Naive B cell (primary cell): ENCODE measurements at places on chromosomes 1 and 21.

- DNase-seq: peak; percentile 38
These were observed at the start of gene NTNG1 for GRCh38 chr1:107140703-107141490. Gene NTNG1, plus strand, starts transcription at chr1:107141039.

DNA sequence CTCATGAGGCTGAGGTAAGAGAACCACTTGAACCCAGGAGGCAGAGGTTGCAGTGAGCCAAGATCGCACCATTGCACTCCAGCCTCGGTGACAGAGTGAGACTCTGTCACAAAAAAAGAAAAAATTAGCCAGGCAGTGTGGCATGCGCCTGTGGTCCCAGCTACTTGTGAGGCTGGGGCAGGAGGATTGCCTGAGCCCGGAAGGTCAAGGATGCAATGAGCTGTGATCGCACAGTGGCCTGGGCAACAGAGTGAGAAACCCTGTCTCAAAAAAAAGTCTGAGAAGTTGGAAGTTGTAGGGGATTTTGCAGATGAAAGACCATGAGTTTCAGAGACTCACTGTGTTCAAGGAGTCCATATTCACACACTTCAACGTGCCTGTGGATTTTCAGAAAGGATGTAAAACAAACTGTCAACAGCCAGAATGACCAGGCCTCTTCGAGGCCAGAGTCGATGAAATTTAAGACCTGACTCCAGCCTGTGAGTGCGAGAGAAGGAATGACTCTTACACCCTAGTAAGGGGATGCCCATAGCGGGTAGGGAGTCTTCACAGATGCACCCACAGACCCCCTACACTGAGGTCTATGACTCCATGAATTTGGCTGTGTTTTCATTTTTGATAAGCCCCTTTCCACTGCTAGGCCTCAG lies 2.2 kb downstream of the S100A13 start:
- no peak for DNase-seq

- no peak for DNase-seq
These were observed 54.5 kb downstream of the TNFSF4 start for GRCh38 chr1:173152598-173152997.

DNA sequence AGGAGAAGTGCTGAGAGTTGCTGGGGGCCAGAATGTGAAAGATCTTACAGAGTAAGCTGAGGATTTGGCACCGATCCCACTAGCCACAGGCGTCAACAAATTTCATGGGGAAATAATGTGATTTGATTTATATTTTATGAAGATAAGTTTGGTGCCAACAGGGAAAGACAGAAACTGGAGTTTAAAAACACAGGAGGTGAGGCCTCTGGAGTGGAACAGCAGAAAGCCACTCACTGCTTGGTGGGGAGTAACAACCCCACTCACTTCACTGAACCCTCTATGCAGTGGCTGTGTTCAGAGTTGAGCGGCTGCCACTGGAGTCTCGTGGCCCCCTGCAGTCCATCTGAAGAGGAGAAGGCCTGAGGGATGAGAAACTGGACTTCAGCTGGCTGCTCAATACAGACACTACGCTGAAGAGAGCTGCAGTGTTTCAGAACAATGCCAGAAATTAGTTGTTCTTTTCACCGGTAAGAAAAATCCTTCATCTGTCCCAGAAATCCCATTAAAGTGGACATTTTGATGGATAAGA lies 48.0 kb upstream of the RXRG start:
- no peak for DNase-seq

DNA sequence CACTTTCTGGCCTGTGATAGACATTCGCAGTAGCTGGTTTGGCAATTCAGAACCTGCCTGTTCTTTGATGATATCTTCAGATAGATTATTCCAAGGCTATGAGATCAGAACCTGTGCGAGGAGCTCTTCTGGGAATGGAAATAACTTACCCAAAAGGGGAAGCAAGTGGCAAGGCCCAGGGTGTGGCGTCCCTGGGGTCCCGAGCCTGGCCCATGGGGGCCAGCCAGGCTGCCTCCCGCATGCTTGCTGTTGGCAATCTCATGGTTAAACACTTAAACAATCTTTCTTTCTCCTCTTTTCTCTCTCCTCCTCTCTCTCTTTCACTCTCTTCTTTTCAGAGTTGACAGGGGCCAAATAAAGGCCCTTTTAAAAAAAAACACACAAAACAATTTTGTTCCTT lies 108.1 kb downstream of the RNF220 start:
- DNase-seq: no peak

DNA sequence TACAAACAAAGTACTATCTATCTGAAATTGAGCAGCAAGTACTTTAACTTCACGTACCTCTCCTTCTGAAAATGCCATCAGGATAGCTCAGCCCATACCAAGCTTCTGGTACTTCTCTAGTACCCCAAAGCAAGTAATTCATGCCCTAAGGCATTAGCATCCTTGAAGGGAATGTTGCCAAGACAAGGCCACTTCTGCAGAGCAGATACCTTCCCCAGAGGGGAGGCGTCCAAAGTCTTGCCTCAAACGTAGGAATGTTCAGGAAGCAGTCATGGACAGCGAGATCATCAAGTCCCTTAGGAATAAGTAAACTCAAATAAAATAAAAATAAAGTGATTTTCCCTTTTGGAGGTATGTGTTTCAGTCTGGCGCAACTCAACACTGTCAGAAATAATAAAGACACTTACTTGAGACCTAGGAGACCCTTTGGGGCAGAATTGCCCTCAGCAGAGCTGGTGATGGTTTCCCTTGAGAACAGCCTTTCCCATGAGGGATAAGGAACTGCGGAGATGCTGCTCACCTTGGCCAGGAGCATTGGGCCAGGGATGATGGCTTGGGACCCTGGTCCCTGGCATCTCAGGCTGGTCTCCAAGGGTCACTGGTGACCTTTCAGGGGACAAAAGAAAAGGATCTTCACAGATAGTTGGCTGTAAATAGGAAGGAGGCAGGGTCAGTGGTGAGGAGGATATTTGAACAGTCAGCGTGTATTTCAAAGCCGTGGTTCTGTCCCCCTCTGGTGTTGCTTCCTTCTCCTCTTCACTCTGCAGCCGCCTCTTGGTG lies 522.9 kb downstream of the KIF26B start:
- no peak for DNase-seq

DNA sequence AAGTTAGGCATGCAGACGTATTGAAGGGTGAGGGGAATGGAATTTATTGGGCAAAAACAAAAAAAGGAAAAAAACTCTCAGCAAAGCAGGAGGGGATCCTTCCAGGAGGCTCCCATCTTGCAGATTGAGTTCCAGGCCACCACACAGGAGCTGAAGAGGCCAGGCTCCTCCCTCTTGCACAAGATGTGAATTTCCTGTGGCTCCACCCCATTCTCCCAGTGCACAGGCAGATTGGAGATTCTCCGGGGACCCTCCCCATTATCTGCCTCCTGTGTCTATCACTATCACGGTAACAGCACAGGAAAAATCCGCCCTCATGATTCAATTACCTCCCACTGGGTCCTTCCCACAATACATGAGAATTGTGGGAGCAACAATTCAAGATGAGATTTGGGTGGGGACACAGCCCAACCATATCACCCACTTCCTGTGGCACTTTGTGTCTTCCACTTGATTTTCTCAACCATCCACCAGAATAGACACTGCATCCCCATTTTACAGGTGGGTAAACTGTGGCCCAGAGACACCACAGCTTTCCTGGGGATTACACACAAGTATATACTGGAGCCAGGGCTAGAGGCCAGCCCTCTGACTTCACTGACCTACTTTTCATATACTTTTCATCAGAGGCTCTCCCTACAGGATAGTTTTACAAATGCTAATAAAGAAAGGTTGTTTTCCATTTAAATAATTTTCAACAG lies 18.9 kb upstream of the COL6A1 start:
- no peak for DNase-seq

DNA sequence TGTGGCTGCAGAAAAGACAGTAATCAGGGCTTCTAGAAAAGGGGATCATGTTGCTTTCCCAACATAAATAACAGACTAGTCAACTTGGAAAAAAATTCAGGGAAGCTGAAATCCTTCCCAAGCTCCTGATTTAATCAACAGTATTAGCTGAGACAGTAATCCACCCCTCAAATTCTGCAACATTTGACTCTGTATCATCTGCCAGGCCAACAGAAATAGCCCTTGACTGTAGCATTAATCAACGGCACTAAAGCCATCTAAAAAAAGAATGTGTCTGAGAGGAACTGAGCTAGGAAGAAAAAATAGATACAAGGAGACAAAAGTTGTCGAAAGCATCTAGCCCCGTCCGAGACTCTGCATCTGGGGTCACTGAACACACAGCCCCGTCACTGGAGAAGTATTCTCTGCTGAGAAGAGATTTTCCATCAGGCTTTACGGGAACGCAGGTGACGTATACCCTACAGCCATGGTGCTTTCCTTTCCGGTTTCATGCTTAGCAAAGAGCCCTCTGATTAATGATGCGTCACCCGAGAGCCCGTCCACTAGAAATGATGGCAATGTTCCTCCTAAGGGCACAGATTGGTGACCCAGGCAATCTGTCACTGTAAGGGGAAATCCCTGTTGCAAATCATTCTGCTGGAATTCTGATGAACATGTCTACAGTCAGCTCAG lies 42.1 kb upstream of the TP53BP2 start:
- no peak for DNase-seq

GRCh38 chr1:223710179-223711133 lies 1.9 kb upstream of the CAPN2 start:
- DNase-seq: no peak

- no peak for DNase-seq
These were observed 71.4 kb downstream of the LRRC7 start for GRCh38 chr1:69639159-69639558.

- no peak for DNase-seq
These were observed 2.0 kb downstream of the KCNJ15 start for GRCh38 chr21:38258521-38259485.

- DNase-seq: no peak
These were observed 19.8 kb upstream of the CLSTN1 start for GRCh38 chr1:9843576-9843945.

GRCh38 chr1:200435200-200435780 lies 25.5 kb upstream of the ZNF281 start:
- DNase-seq: no peak

- DNase-seq: peak; percentile 42
These were observed 94.9 kb downstream of the DYRK1A start for GRCh38 chr21:37461479-37461878.

GRCh38 chr1:223755992-223756775 lies 43.8 kb downstream of the CAPN2 start:
- DNase-seq: no peak

DNA sequence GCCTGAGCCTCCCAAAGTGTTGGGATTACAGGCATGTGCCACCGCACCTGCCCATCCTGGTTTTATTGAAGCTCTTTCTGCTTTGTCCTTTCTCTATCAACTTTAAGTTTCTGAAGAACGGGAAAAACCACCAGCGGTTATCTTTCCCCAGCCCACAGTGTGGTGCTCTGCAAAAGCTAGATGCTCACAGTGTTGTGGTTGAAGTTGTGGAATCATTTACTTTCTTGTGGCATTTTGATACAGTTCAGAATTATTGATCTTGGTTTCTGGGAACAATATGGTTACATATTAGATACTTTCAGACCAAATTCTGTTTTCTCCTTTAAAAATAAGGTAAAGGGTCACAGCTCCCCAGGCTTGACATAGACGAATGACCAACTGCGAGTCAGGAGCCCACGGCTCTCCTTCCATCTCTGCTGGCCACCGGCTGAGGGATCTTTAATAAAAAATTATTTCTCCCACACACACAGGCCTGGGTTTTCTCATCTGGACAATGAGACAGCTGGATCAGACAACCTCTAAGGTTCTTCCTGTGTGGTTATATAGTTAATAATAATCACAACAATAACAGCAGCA lies 385.3 kb downstream of the SETD4 start:
- DNase-seq: no peak

DNA sequence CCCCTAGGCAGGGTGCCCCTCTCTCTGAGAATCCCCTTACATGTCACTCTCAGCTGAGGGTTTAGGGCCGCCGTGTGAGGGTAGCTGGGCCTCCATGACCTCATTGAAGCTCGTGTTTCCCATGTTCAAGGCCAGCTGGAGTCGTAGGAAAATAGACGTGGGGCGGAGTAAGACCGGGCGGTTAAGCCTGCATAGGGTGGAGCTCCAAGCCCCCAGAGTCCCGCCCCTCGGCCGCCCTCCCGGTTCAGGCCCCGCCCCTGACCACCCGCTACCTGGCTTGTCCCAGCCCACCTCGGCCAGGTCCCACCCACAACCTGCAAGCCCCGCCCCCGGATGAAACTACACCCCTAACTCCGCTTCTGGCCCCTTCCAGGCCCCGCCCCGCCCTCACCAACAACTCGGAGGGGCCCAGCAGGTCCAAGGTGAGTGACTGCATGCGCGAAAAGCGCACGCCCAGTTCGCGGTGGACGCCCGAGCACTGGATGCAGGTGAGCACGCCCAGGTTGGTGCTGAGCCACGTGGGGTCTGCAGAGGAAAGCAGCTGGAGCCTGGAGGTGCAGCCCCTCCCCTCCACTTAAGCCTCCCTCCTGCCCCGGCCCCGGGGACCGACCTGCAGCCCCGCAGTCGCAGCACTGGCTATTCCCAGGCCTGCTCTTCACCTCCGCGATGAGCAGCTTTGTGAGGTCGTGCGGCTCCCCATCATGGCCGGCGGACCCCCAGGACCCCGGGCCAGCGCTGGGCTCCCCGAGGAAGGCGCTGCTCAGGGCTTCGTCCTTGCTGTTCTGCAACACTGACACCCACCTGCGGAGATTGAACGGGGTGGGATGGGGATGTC lies 12.2 kb upstream of the TCEA3 start:
- peak; percentile 5 for DNase-seq

GRCh38 chr1:54768093-54768492 lies 3.8 kb upstream of the PARS2 start:
- DNase-seq: no peak

GRCh38 chr1:46522184-46522968 lies 29.1 kb downstream of the KNCN start:
- no peak for DNase-seq

- DNase-seq: no peak
These were observed 63.1 kb downstream of the PTPRU start for GRCh38 chr1:29299446-29299845.

- no peak for DNase-seq
These were observed 11.6 kb downstream of the IVNS1ABP start for GRCh38 chr1:185305419-185305818.
